Stimulated activated CD8-positive, alpha-beta memory T cell treated with anti-CD3 and anti-CD28 coated beads, Interleukin-4, amount 100 ng/mL, for 4 hours (primary cell): ENCODE measurements at places on chromosomes 1 and 21.

- DNase-seq, result no peak
These were observed 642.3 kb downstream of the RWDD3 start for GRCh38 chr1:95876276-95876675.

GRCh38 chr1:93779540-93780165 lies 98.0 kb upstream of the BCAR3 start:
- no peak for DNase-seq

- no peak for DNase-seq
These were observed 90.1 kb downstream of the DTL start for GRCh38 chr1:212125654-212126053.

DNA sequence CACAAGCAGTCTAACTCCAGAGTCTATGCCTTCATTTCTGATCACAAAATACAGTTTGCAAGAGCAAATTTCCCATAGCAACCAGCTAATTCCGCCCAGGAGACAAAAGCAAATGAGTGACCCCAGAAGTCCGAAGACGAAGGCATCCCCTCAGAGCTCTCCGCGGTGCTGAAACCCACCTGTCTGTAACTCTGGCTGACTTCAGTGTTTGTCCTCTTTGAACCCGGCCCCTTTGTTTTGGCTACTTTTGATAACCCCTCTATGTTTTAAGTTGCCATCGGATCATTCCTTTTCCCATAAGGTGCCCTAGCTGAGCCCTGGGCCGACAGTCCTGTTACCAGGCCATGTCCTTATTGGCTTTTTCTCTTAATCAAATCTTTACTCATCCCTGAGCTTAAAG lies 515.8 kb downstream of the PTPRU start:
- DNase-seq, result no peak

GRCh38 chr1:181430015-181430885 lies 53.1 kb upstream of the CACNA1E start:
- DNase-seq, result no peak

DNA sequence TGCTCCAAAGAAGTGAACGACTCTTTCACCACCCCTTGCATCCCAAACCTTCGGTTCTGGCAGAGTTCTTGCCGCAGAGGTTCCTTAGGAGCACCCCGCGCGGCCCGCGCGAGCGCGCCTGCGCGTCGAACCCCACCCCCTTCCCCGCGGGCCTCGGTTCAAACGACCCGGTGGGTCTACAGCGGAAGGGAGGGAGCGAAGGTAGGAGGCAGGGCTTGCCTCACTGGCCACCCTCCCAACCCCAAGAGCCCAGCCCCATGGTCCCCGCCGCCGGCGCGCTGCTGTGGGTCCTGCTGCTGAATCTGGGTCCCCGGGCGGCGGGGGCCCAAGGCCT lies at the start of gene C1orf56:
TSS of gene C1orf56 (plus strand) at position 161 of the 334 bp plus-strand sequence. CDS start at position 258, 97 bp downstream.
- DNase-seq, result no peak

DNA sequence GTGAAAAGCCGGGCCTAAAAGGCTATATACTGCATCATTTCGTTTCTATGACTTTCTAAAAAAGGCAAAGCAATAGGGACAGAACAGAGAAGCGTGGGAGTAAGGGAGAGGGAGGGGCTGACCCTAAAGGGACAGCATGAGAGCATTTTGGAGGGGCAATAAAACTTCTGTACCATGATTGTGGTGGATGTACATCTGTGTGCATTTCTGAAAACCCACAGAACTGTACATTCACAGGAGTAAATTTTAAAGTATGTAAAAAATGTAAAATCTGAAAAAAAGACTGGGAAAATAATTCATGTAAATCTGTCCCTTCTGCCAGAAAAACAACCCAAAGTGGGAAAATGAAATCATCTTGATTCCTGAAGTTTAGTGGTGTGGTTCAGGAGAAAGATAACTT lies 235.4 kb downstream of the CENPF start:
- DNase-seq, result no peak

DNA sequence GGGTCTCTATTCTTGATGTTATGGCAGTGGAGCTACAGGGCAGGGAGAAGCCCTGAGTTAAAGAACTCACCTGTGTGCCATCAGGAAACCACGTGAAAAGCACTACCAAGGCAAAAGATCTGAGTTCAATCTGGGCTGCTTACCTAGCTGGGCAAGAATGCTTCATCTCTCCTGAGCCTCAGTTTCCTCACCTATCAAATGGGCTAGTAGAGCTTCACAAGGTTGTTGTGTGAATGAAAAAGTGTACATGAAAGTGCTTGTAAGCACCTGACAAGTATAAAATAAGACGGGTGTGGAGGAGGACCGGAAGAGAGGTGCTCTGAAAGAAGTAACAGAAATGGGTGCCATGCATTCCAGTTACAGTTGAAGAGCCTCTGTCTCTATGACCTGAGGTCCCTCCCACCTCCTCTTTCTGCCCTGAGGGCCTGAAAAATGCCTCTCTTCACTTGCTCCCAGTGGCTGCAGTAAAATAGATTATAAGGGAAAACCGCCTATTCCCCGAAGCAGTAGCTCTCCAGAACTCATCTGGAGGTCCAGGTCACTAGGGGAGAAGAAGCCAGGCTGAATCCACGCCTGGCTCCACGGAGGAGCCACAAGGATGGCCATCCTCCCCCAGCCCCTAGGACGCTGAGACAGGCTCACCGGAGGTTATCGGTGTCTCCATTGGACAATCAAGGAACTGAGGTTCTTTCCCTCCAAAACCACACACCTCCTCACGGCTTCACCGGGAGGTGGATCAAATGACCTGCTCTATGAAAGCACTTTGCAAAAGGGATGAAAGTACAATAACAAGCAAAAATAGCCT lies 1.4 kb downstream of the GPR161 start:
- no peak for DNase-seq

GRCh38 chr1:115829023-115829674 lies 11.8 kb downstream of the NHLH2 start:
- DNase-seq, result no peak

- no peak for DNase-seq
These were observed 74.5 kb upstream of the COL24A1 start for GRCh38 chr1:86231076-86231475.

GRCh38 chr1:9307303-9307702 lies 14.6 kb downstream of the SPSB1 start:
- DNase-seq, result no peak

GRCh38 chr1:171919891-171920887 lies 78.9 kb downstream of the DNM3 start:
- DNase-seq, result no peak

- no peak for DNase-seq
These were observed 102.6 kb upstream of the PPP2R5A start for GRCh38 chr1:212182579-212182978.

DNA sequence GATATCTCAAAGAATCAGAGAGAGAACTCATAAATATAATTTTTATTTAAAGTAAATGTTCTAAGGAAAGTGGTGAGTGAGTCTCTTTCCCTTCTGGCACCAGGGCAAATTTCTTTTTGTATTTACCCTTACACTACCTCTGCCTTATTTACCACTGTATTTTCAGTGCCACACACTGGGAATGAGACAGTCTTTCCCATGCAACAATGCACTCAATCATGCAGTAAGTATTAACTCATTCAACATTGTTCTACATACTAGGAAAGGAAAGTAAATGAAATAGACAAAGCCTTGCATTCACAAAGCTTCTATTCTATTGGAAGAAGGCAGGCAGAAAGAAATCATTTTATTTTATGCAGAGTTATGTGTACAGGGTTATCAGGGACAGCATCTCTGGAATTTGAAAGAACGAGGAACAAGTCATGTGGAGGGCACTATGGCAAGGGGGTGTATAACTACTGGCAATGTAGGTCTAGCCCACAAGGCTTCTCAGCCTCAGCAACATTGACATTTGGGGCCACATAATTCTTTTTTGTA lies 129.8 kb upstream of the PRDX6 start:
- DNase-seq, result no peak

GRCh38 chr1:53395671-53396215 lies 63.5 kb upstream of the DMRTB1 start:
- no peak for DNase-seq

- no peak for DNase-seq
These were observed 1.7 kb downstream of the FMN2 start for GRCh38 chr1:240093120-240093961.

GRCh38 chr21:34582506-34583150 lies 32.3 kb downstream of the RCAN1 start:
- DNase-seq, result no peak

DNA sequence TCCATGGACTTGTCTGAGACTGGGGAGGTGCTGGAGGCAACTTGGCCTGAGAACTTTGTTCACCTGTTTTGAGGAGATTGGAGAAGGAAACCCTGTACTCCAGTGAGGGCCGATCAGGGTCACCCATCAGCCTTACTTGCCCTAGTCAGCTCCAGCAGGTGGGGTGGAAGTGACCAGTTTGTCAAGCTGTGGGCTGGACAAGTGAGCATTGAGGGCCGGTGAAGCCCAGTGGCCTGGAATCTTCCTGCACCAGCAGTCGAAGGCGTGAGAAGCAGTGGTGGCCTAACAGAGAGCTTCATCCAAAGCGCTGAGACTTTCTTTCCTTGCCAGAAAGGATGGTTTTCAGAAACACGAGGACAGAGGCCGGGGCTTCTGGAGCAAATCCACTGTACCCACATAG lies 9.6 kb downstream of the SLC37A1 start:
- DNase-seq, result no peak

- no peak for DNase-seq
These were observed 83.3 kb upstream of the KCNJ15 start for GRCh38 chr21:38173276-38174035.

GRCh38 chr21:27240839-27241238 lies 274.0 kb upstream of the ADAMTS5 start:
- DNase-seq, result no peak

GRCh38 chr1:40808444-40808843 lies 24.9 kb downstream of the KCNQ4 start:
- no peak for DNase-seq

DNA sequence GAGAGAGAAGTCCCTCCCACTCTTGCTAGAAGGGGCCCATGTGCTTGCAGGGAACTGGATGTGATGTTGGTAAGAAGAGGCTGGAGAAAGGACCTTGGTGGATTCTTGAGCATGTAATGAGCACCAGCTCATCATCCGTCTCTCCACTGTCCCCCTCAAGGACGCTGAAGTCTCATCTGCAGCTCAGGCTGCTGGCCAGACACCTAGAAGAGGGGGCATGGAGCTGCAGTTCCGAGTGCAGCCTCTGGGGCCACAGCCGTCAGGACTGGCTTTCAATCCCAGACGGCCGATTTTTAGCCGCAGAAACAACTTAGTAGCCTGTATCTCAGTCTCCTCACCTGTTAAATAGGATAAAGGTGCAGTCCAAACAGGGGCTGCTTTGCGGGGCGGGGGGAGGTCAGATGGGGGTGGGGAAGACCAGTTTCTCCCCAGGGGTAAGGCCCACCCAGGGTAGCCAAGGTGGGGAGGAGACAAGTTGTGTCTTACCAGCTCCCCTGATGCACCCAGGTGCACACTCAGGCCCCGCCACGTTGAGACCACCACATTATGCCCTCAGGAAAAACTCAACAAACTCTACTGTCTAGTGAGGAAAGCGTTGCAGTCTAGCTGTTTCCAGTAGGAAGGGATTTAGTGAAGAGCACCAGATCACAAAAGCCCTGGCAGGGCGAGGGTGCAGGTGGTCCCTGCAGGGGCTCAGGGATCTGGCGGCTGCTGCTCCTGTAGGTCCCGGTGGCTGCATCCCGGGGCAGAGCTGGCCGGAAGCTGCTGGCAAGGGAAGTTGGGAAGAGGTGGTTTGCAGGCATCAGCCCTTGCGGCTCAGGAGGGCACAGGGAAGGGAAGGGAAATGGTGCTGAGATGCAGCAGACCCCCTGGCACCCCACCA lies 29.5 kb downstream of the LDLRAP1 start:
- no peak for DNase-seq

- no peak for DNase-seq
These were observed 68.7 kb downstream of the DNTTIP2 start for GRCh38 chr1:93810316-93810715.

DNA sequence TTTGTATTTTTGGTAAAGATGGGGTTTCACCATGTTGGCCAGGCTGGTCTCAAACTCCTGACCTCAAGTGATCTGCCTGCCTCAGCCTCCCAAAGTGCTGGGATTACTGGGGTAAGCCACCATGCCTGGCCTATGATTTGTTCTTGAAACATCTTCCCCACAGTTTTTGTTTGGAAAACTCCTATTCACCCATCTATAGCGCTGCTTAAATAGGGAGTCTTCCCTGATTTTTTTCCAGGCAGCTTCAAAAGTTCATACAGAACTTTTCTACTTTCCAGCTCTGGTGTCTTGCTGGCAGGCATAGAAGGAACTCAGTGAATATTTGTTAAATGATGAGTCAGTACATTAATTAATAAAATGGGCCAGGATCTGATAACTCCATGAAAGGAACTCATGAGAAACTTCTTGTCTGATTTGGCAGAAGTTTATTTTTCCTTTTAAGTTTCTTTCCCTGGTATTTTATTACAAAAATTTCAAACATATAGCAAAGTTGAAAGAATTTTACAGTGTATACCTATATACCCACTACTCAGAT lies 33.0 kb upstream of the TTC22 start:
- no peak for DNase-seq

- DNase-seq, result peak; percentile 68
These were observed 12.6 kb downstream of the ZC3H12A start for GRCh38 chr1:37486680-37487618.

- DNase-seq, result no peak
These were observed 1.3 kb downstream of the ADARB1 start for GRCh38 chr21:45075596-45076244.

GRCh38 chr1:108646648-108647269 lies 14.1 kb downstream of the HENMT1 start:
- DNase-seq, result peak; percentile 63

DNA sequence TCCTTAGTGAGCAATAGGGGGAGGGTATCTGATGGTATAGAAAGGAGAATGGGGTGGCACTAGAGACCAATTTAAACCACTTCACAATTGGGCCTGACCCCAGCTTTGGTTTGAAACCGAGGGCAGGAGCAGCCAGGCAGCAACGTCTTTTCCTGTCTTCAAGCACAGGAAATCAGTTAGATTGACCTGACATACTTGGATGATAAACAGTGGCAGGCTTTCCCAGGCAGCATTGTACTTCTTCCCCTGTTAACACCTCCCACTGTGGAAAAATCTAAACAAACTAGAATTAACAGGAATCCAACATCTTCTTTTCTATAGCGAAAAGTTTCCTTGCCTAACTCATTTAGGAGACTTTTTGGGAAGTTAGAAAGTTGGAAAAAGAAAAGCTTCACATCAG lies 40.6 kb downstream of the SELL start:
- DNase-seq, result no peak

- no peak for DNase-seq
These were observed 34.6 kb upstream of the SLC45A1 start for GRCh38 chr1:8283058-8283884.

- DNase-seq, result no peak
These were observed 28.2 kb upstream of the FMO1 start for GRCh38 chr1:171220081-171220420.

- DNase-seq, result peak; percentile 3
These were observed 89.0 kb upstream of the PPM1J start for GRCh38 chr1:112803906-112804762.
